ENCODE measurements at places on chromosomes 3 and 15.

GRCh38 chr3:100289339-100289738, 28.5 kb downstream of the TBC1D23 start:
- DNase-seq, result peak; percentile 27

DNA sequence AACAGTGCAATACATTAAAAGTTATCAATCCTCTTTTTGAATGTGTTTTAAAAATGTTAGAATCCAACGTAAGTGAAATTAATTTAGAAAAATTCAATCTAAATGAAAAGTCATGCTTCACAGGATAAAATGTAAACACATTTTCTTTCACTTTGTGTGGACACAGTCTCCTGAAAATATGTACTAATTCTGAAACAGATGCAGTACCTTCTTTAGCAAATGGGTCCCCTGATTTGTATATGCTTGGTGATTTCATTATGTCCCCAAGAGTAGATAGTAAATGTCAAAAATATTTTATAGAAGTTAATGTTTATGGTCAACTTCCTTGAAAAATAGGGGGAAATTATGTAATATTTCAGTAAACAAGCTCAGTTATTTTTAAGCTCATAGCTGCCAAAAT, 28.9 kb downstream of the FOXP1 start:
- DNase-seq, result no peak

DNA sequence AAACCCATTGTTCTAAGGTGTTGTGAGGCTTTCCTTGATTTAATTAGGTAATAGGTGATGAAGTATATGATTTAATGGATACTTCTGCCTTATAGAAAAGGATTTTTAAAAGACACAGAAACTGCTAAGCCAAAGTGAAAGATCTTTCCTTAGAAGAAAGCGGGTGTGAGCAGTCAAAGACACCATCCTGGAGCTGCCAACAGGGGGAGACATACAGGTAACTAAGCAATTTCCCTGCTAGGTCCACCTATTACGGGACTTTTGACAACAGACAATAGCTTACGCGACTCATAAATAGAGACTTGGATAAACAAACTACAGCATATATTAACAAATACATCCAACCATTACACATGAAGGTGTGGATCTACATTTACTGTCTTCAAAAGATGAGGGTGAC, 669.5 kb downstream of the SQOR start:
- DNase-seq, result no peak

- no peak for DNase-seq
Observed at GRCh38 chr15:57284535-57284934, 91.8 kb upstream of the CGNL1 start.

DNA sequence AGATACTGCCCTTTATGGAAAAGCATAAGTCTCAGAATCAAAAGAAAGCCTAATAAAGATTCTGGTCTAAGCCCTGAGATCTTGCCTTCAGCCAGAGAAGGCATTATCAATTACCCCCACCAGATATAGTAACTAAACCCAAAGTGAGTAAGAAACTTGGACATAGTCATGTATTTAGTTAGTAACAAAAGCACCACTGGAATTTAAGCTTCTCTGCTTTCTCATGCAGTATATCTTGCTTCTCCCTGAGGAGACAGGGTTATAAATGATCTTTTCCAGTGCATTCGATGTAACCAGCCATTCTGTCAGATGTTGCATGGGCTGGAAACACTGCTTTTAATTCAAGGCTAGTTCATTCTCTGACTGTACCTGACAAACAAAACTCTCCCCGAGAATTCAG, 946.7 kb downstream of the NAALADL2 start:
- DNase-seq, result no peak

GRCh38 chr3:52525680-52526561, 7.7 kb downstream of the NT5DC2 start:
- no peak for DNase-seq

- peak; percentile 7 for DNase-seq
Observed at GRCh38 chr3:103195216-103195615, 760.4 kb downstream of the ZPLD1 start.

DNA sequence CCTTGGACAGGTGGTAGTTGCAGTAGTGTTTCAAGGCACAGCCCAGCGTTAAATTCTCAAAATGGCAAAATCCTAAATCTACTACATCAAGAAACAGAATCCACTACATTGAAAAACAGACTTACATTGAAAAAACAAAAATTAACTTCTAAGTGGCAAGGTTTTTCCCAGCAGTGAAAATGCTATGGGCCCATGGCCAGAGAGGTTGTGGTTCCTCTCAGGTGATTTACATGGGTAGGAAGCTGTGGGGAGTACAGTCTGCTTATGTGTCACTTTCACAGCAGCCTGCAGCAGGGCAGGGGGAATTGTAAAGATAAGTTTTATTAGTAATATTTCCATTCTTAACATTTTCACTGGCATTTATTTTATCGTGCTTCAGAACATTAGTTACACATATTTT, 24.9 kb downstream of the TTC14 start:
- DNase-seq, result no peak

DNA sequence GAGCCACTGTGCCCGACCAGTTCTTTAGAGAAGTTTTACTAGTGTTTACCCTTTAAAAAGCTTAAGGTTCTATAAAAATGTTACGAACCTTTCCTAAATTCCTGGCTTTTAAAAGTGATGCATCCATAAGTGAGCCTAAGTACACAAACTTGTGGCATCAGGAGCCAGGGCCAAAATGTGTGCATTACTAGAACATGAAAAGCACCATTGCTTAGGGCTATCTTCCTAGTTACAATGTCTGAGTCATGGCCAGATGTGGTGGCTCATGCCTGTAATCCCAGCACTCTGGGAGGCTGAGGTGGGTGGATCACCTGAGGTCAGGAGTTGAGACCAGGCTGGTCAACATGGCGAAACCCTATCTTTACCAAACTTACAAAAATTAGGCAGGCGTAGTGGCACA, 39.9 kb downstream of the LEO1 start:
- DNase-seq, result no peak

DNA sequence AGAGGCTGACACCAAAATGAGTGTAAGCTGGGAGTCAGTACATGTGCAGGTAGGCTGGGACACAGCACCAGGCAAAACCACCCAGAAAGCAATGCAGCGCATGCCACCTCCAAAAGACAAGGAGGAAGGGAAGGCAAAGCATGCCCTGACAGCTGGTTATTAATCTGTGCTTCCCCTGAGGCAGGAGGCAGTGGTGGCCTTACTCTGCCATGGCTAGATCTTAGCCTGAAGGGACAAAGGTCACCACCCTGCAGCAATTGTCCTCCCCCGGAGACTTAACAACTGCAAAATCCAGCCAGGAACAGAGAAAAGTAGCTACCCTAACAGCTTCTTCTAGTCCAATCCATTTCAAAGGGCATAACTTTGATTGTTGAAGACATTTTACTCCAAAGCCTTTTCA, 73.7 kb downstream of the PLD1 start:
- no peak for DNase-seq

- no peak for DNase-seq
Observed at GRCh38 chr15:79987569-79987955, 16.6 kb upstream of the BCL2A1 start.
